Spleen (tissue), 13 donors: ENCODE measurements at places on chromosomes 1 and 21. TPM values are rescaled to one million over a fixed set of nuclear protein-coding genes. Genes with fewer than 3 reads are reported as not detected.

LMNA gene
- total RNA-seq = 107 TPM

KCNC4 gene
- 22.1 TPM for total RNA-seq

DNA sequence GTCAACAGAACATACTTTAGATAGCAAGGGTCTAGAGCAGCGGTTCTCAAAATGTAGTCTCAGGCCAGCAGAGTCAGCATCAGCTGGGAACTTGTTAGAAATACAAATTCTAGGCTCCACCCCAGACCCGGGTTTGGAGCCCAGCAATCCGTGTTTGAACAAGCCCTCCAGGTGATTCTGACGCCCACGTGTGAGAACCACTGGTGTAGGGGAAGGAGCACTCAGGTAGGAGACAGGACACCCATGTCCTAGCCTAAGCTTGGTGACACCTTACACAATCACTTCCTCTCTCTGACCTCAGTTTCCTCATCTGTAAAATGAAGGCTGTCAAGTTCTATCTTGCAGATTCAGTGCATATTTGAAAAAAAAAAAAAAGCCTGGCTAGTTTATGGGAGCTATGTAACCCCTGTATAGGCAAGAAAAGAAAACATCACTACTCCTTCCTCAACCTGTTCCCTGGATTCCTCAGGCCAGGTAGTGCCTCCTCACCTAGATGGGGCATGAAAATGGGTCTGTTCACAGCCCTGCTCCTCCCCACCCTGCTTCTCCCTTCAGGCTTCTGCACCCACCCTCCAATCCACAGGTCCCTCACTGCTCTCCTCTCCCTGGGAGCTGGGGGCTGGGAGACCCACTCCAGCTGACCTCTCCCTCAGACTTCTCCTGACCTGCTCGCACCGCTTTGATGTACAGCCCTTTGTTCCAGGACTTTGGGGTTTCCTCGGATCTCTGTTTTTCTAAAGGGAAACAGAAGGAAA, 7.1 kb upstream of the PHLDA3 start:
- no peak overlapping the region for H3K4me3 ChIP-seq
- no peak for DNase-seq
- no peaks in the 10 kb centered on the region for H3K27me3 ChIP-seq
- H3K27ac ChIP-seq = no peak overlapping the region

GRCh38 chr1:58781541-58782177, 2.2 kb downstream of the JUN start:
- H3K4me3 ChIP-seq = peak overlapping the region; percentile 61
- H3K36me3 ChIP-seq = no peaks in the 10 kb centered on the region
- peak overlapping the region; percentile 99 for H3K27ac ChIP-seq
- peaks cover 34% of the 10 kb centered on the region for H3K4me1 ChIP-seq
- no peaks in the 10 kb centered on the region for H3K27me3 ChIP-seq

- no peak overlapping the region for H3K27ac ChIP-seq
- peaks cover 5% of the 10 kb centered on the region for H3K27me3 ChIP-seq
- no peak for DNase-seq
- H3K4me3 ChIP-seq = no peak overlapping the region
- no peaks in the 10 kb centered on the region for H3K36me3 ChIP-seq
- peaks cover 43% of the 10 kb centered on the region for H3K4me1 ChIP-seq
Measured at GRCh38 chr1:41660570-41661427, 176.3 kb upstream of the EDN2 start.

DNA sequence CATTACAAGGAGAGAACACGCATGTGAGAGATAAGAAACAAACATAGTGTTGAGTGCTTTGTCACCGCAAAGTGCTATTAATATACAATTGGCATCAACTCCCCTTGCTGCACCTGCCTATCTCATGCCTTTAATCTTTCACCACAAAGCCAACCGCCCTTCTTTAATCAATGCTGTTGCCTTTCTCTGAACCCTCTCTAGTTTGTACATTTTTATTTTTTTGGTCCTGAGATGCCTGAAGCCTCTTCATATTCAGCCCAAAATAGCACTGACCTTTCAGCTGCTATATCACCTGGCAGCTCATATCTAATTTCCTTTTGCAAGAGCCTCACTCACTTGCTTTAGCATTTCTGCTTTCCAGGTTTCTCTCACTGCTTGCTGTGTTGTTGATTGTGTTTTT, 504.7 kb downstream of the NUF2 start:
- H3K4me1 ChIP-seq = no peaks in the 10 kb centered on the region
- H3K27ac ChIP-seq = no peak overlapping the region
- no peak overlapping the region for H3K4me3 ChIP-seq
- DNase-seq = no peak
- no peaks in the 10 kb centered on the region for H3K27me3 ChIP-seq
- no peaks in the 10 kb centered on the region for H3K36me3 ChIP-seq

GRCh38 chr1:46411601-46412341, 17.7 kb downstream of the FAAH start:
- no peaks in the 10 kb centered on the region for H3K27me3 ChIP-seq
- peak; percentile 67 for DNase-seq
- H3K4me1 ChIP-seq = peaks cover 3% of the 10 kb centered on the region
- no peaks in the 10 kb centered on the region for H3K36me3 ChIP-seq

- no peaks in the 10 kb centered on the region for H3K27me3 ChIP-seq
- DNase-seq = no peak
- H3K36me3 ChIP-seq = no peaks in the 10 kb centered on the region
- no peak overlapping the region for H3K4me3 ChIP-seq
- H3K4me1 ChIP-seq = no peaks in the 10 kb centered on the region
- H3K27ac ChIP-seq = no peak overlapping the region
Measured at GRCh38 chr1:152869808-152870419, 8.2 kb upstream of the SMCP start.

- H3K36me3 ChIP-seq = peaks cover 17% of the 10 kb centered on the region
- no peak for DNase-seq
- no peak overlapping the region for H3K4me3 ChIP-seq
Measured at GRCh38 chr1:56533621-56534020, 45.7 kb downstream of the PLPP3 start.

GRCh38 chr1:59043796-59044195, 253.1 kb upstream of the FGGY start:
- no peak overlapping the region for H3K4me3 ChIP-seq
- no peaks in the 10 kb centered on the region for H3K36me3 ChIP-seq
- H3K27me3 ChIP-seq = no peaks in the 10 kb centered on the region
- DNase-seq = no peak
- H3K4me1 ChIP-seq = peaks cover 3% of the 10 kb centered on the region
- H3K27ac ChIP-seq = no peak overlapping the region

GRCh38 chr21:33825915-33826314, 89.7 kb downstream of the ATP5PO start:
- peaks cover 7% of the 10 kb centered on the region for H3K36me3 ChIP-seq
- no peak overlapping the region for H3K27ac ChIP-seq

DNA sequence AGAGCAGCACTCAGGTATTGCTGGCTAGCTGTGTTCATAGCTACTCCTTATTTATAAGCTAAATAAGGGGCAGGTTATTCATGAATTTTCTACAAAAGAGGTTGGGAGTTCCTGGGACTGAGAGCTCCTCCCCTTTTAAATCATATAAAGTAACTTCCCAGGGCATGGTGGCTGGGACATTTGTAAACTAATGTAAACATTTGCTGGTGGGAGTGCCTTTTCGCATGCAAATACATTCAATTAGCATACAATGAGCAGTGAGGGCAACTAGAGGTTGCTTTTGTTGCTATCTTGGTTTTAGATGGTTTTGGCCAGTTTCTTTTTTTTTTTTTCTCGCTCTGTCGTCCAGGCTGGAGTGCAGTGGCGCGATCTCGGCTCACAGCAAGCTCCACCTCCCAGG, 43.4 kb downstream of the GNPAT start:
- H3K4me1 ChIP-seq = no peaks in the 10 kb centered on the region
- H3K4me3 ChIP-seq = no peak overlapping the region
- no peaks in the 10 kb centered on the region for H3K36me3 ChIP-seq
- no peak overlapping the region for H3K27ac ChIP-seq

GRCh38 chr1:161987303-161987702, 36.4 kb downstream of the OLFML2B start:
- H3K4me1 ChIP-seq = no peaks in the 10 kb centered on the region
- no peak for DNase-seq
- no peak overlapping the region for H3K4me3 ChIP-seq
- H3K27me3 ChIP-seq = no peaks in the 10 kb centered on the region

DNA sequence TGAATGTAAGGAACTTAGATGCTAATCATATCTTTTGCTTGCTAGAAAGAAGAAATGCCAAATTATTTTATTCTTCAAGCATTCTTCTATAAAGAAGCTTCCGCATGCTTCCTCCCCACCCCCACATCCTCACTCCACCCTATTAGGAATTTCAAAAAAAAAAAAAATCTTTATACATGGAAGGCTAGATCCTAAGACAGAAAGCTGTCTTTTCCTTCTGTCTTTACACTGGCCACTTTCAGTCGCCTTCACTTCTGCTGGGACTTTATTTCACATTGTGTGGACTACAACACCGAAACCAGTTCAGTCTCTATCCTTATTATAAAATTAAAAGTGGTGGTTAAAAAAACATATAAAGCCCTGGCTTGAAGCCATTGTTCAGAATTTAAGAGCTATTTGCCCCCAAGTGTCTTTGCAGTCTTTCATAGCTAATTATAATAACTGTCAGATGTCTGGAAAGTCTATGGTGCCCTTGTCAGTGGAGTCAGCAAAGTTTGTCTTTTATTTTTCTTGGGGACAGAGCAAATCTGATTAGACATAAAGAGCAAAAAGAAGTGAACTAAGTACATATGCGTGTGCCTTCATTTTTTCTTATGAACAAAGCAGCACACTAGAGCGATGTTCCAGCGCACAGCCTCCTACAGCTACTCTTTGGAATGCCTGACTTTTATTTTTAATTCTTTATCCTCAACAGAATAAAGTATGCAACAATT, 297.7 kb downstream of the PTPRC start:
- DNase-seq = no peak
- H3K4me1 ChIP-seq = peaks cover 67% of the 10 kb centered on the region

DNA sequence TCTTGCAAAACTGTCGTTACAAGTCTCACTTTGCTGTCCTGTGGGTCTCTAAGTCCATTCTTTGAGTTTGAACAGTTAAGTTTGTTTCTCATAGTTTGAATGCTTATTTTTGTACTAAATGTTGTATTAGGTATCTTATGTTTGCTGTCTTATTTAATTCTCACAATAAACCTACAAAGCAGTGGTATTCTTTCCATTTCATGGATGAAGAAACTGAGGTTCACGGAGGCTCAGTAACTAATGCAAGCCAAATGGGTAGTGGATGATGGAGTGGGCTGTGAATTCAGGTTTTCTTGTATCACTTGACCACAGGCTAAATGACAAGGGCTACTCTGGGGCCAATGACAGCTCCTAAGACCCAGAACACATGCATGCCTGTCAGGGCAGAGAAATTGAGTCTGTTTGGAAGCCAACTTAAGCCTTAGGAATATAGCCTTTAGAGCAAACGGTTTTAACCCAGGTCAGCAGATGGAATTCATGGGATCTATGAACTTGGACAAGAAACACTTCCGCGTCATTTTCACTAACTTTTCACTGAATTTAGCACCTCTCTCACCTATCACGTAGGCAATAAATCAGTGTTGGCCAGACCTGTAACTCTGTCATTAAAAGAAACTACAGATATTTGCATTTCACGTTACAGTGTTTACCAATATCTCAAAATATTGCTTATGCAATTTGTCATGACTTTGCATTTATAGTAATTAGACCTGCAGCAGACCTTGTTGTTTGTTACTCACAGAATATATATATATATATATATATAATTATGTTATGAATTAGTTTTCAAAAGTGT, 67.1 kb upstream of the TLR5 start:
- H3K27ac ChIP-seq = no peak overlapping the region
- no peaks in the 10 kb centered on the region for H3K4me1 ChIP-seq
- no peaks in the 10 kb centered on the region for H3K36me3 ChIP-seq
- DNase-seq = no peak
- no peak overlapping the region for H3K4me3 ChIP-seq
- no peaks in the 10 kb centered on the region for H3K27me3 ChIP-seq
